ENCODE measurements at places on chromosomes 5 and 9.

DNA sequence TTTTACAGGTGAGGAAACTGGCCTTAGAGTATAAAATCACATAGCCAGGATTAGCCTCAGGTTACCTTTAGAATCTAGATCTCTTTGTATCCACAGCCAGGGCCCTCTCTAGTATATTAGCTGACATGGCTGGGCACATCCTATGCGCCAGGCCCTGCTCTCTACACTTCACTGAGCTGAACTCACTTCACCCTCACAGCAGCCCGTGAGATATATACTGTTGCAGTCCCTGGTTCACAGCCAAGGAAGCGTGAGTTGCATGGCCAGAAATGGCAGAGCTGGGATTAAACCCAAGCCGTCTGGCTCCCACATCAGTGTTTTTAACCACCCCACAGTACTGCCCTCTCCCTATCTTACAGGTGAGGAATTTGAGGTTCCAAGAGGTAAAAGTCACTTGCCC lies 58.4 kb downstream of the DAB2IP start:
- DNase-seq = no peak

GRCh38 chr5:53501054-53501453 lies 20.6 kb downstream of the FST start:
- DNase-seq = no peak

- DNase-seq = peak; percentile 16
These were observed 277.6 kb upstream of the ADAMTS16 start for GRCh38 chr5:4862500-4862899.

DNA sequence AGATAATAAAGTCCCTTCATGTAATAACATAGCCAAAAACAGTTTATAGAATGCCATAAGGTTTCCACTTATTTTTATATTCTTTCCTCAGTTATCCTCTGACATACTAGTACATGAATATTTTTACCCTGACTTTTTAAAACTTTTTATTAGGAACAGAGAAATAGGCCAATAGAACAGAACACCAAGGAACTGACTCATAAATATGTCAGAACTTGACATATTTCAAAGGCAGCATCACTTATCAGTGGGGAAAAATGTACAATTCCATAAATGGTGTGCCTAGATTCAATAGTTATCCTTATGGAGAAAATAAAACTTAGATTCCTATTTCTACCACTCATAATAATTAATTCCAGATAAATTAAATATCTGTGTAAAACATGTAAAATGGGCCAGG lies 9.4 kb downstream of the STARD4 start:
- DNase-seq = no peak

DNA sequence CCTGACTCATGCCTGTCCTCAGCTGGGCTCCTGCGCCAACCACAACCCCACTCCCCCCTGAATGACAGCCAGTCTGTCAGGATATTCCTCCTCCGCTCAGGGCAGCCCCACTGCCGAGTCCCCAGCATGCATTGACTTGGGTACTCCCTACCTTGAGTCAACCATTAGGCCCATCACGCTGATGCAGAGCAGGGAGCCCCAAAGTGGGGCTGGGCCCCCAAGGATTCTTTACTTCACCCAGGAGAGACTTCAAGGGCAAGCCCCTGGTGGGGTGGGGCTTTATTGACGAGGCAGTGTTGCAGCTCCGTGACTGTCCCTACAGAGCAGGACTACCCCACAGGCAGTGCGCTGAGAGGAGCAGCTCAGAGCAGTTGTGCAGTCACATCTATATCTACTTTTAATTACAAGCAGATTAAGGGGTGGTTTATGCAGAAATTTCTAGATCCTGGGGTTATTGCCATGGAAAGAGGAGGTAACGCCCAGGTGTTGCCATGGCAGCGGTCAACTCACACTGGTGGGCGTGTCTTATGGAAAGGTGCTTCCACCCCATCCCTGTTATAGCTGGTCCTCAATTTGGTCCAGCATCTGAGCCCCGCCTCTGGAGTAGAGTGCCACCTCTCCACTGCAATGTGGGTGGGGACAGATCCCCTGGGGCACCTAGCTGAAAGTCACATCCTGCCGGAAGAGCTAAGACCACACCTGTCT lies 32.1 kb upstream of the FCN1 start:
- no peak for DNase-seq

DNA sequence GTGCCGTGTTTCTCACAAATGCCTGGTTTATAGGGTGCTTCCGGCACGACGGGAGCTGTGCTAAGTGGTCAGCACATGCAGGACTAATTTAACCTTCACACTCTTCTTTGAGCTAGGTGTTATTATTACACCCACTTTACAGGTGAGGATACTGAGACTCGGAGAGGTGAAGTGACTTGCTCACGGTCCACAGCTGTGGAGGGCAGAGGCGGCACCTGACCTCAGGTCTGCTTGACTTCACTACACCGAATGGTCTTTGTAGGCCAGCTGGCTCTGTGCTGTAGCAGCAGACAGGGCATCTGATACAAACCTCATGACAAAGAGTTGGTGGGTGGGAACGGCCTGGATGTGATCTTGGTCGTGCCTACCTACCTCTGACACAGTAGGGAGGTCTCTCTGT lies 102.0 kb upstream of the BOD1 start:
- DNase-seq = no peak

DNA sequence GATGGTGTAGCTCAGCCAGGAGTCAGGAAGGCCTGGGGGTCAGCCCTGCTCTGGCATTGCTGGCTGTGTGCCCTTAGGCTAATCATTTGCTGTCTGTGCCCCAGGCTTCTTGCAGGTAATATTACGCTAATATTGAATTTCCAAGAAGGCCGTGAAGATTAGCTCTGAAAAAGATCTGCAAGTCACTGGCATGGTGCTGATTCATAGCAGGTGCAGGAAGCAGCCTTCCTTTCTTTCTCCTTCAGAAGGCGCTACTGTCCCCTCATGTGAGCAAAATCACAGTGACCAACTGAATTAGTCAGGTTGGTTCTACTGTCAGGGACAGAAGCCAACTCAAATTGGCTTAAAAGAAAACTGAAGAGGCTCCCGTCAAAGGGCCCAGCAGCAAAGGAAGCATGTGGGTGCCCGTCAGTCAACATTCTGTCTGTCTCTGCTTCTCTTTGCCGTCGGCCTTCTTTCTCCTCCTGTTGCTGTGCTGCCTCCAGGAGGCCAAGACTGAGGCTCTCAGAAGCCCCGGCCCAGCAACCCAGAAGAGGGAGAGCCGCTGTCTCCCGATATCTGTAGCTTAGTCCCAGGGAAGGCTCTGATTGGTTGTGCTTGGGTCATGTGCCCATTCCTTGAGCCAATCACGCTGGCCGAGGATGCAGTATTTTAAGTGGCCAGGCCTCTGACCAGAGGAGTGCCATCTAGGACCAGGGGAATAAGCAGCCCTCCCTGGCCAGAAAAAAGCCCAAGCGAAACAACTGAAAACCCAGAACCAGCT lies 67.8 kb upstream of the NEURL1B start:
- DNase-seq = peak; percentile 33

- no peak for DNase-seq
These were observed 1537.8 kb upstream of the ACO1 start for GRCh38 chr9:30846651-30847050.
